ENCODE measurements at places on chromosomes 12 and 14. TPM values are rescaled to one million over a fixed set of nuclear protein-coding genes. Genes with fewer than 3 reads are reported as not detected.
A peak's percentile ranks its signal among the peaks of the same experiment; 100 is the strongest.

DNA sequence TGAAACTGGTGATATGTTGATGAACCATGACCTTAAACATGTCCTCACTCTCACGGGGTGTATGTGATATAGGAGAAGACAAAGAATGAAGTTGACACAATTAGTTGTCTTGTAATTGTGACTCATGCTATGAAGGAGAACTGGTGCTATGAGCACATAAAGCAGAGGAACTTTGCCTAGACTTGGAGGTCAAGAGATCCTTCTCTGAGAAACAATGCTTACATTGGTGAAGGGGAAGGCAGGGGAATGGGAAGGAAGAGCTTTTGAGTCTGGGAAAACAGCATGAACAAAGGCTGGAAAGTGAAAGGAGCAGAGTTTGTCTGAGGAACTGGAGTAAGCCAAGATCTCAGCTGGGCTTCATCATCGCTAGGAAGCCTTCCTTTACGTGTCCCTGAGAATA, 83.2 kb downstream of the MYRFL start:
- peak; percentile 28 for DNase-seq

- DNase-seq = no peak
Measured at GRCh38 chr12:49276304-49277290, 11.7 kb downstream of the TUBA1C start.

DNA sequence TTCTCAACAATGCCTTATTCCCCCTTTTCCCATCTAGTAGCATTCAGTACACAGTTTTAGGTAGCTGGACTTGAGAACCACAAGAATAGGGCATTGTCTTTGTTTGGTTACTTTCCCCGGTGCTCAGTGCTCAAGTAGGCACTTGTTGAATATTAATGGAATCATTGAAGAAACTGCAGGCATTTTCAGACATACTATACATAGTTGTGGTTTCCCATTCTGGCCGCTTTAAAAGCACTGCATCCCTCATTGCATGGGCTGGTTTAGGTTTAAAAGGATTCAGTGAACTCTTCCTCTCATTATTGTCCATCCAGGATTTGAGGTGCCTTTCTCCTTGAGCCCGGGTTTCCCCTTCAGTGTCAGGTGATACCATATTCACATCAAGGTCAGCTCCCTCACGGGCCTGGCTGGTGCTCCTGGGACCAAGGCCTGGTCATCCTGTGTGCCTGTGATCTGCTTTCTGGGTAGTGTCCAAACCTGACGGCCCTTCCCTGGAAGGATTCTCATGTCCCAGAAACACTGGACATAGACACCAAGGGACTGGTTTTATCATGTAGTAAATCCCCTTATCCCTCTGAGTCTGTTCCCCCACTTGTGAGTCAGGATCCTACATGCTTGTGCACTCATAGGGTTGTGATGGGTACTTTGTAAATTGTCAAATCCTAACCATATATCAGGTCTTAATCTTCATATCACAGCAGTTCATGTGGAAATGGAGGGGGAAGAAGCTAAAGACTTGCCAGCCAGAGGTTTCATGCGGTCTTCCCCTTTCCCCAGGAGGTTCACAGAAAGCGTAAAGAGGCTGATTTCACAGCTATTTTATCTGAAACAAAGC, 7.4 kb downstream of the TCP11L2 start:
- peak; percentile 75 for DNase-seq

DNA sequence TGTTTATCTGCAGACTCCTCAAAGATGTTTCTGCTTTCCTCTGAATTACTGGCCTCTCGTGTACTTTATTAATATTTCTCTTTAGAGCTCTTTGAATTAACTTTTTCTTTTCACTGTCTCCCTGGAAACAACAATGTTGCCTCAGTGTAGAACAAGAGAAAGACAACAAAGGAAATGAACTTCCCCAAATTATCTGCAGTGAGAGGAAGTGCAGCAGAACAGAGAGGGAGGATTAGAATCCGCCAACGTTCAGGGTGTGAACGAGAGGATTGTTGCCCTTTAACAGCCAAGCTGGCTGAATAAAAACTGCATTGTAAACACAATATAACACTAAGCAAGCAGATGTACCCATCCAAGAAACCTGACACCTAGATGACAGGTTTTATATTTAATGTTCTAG, 375.9 kb downstream of the GALC start:
- no peak for DNase-seq

DNA sequence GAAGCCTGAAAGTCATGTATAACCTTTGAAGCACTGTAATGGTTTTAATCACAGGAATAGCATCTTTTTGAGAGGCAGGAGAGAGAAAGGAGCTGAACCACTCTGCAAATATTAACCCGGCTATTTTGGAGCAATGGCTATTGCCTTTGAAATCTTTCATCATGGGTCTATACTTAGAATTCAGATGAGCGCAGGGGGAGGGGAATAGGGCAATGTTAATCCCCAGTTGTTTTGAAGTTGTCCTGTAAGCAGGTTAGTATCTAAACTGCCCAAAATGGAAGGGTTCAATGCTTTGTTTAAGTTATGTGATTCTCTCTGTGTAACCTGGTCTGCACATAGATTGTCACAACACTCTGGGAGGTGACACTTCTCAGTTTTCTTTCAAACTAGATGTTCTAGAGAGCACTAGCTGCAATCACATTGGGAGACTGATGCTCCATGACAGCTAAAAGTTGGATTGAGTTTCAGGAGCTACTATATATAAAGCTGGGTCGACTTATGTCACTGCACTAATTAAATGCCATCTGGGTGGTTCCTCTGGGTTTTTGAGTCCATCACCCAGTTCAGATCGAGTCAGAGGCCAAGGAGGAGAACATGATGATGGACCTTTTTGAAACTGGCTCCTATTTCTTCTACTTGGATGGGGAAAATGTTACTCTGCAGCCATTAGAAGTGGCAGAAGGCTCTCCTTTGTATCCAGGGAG, at the start of gene MYF6:
TSS of gene MYF6 (plus strand) at position 509 of the 704 bp plus-strand sequence. CDS start at position 595, 86 bp downstream.
- no peak for DNase-seq

DNA sequence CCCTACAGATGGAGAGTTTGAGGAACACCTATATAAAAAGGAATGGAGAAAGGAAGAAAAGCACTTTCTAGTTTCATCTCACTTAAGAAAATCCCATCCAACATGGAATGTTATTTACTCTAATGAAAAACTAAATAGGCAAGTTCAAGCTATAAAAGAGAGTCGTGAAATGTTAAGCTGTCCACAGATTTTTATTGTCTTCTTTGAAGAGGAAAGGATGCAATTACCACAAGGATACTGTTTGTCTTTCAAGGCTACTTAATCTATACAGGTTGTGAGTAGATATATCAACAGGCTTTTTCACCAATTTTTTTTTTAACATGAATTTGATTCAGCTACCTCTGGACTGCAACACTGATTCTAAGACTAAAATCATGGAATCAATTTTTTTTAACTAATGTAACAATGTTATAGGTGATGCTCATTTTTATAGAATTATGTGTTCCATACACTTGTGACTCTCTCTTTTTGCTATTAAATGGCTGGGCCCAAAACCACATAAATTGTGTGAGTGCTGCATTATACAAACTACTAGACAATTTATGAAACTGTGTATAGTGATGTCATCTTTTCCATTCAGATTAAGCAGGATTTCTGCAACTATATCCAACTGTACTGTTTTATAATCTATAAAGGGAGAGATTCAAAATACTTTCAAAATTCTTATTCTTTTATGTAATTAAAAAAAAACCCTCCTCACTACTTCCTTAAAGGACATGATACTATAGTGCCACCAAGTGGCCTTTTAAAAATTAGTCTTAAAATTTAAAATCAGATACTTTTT, 26.8 kb upstream of the BMAL2 start:
- peak; percentile 68 for DNase-seq

The PLXNC1 gene
- polyA plus RNA-seq = 0.70 TPM

The CEP170B gene
- polyA plus RNA-seq = 2.7 TPM

The USP44 gene
- 0.54 TPM for polyA plus RNA-seq

GRCh38 chr12:98998697-98999299, 353.7 kb downstream of the APAF1 start:
- peak; percentile 68 for DNase-seq

The HELB gene
- polyA plus RNA-seq = 0.50 TPM

DNA sequence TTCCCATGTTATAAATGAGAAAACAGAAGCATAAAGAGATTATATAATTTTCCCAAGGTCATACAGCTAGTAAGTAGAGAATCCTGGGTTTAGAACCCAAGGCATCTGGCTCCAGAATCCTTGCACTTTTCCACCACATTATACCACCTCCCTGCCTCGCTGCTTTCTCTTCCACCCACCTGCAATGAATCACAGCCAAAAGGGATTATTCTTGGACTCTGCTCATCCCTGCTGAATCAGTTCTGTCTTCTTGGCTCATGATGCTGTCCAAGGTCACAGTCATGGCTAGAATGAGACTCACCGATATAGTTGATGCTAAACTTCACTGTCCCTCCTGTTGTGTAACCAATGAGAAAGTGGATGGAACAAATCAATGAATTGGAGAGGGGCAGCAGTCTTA, 356.6 kb downstream of the FUT8 start:
- peak; percentile 61 for DNase-seq

DNA sequence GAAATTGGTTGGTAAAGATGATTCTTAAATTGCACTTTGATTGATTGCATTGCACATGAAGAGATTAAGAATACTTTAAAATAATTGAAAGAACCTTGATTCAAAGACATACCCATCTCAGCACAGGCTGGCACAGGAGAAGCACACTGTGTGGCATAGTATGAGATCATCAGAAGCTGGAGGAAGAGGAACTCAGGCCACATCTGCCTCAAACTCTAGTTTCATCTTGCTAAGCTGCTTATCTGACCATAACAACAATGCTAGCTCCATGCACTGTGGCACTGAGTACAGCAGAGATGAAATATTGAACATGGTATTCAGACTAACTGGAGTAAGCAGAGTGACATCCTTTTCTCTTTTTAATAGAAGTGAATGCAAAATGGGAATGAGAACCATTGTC, 99.1 kb downstream of the TBC1D30 start:
- no peak for DNase-seq

DNA sequence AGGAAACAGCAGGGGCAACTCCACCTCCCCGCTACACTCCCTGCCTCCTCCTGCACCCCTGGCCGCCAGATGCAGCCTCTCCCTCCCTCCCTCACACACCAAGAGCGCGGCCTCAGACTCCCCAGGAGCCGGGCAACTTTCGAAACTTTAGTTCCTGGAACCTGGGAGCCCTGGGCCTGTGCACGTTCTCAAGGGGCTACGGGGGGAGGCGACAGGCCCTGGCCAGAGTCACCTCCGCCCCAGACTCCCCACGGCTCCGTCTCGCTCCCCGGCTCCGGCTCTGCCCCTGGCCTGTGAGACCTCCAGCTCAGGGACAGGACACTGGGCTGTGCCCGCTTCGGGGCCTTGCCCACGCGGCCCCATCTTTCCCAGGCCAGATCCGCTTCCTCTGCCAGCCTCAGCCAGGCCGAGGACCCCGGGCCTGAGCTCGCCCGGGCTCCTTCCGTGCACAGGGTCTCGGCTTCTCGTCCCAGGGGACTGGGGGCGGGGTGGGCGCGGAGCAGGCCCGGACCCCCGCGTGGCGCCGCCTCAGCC, 5.5 kb downstream of the AMN start:
- peak; percentile 26 for DNase-seq

DNA sequence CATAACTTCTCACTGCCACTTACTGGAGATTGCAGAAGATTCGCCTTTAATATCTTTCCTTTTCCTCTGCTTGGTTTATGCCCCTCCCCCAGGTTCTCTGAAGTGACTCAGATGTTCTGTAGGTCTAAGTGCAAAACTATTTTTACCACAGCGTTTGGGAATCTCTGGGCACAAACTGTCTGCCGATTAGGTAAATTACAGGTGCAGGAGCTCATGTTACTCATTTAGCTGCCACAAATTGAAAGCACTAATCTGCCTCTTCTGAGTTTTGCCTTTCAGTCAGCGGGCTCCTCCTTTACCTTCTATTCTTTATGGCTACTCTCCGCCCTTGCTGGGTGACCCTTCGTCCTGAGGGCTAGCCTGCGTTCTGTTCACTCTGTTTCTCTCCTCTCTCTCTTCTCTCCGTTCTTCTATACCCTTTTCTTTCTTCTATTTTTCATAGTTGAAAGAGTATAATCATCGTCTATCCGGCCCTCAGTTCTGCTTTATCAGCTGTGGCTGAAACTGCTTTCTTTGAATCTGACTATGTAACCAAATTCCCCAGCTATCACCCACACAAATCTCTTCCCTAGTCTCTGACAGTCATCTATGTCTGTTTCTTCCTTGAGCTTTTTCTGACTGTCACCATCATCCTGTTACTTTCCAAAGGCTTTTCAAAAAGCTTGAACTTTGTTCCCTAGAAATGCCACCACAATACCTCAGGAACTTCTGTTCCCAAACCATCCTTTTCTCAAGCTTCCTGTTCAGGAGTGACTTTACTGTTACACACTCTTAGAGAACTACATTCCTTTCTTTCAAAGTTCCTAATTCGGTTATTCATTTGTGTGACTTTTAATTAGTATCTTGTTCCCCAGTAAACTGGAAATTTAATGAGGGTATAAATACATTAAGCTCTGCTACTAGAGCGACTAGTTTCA, 4.3 kb upstream of the MYF6 start:
- DNase-seq = peak; percentile 82

The ITGB7 gene
- polyA plus RNA-seq = 1.2 TPM

- DNase-seq = peak; percentile 92
Measured at GRCh38 chr12:13390381-13390861, 193.9 kb downstream of the EMP1 start.

The BCL11B gene
- not detected for polyA plus RNA-seq

The SSTR1 gene
- 26.7 TPM for polyA plus RNA-seq

The IL22 gene
- not detected for polyA plus RNA-seq

DNA sequence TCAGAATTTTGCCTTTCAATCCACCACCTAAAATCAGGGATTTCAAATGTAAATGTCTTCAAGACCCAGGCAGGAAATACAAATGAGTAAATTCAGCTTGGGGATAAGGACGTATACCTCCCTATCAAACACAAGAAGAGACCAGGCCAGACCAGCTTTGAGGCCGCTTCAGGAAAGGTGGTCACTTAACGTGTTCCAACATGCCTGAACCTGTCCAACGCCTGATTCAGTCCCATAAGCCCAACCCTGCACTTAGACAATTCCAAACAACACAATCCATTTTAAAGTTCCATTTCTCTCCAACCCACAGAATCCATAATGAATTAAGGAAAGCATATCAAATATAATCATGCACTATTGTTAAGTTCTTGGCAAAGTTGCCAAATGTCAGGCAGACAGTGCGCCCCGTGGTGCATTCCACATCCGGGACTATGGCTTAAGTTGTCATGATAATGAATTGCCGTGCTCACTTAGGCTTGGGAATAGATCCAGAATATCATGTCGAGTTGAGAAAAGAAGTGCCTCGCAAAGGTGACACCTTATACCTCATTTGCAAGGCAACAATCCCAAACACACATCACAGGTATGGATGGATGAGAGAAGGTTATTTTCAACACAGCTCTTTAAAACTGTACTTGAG, 35.5 kb downstream of the CCDC60 start:
- DNase-seq = no peak

The PIP4K2C gene
- 22.5 TPM for polyA plus RNA-seq

The TMEM30B gene
- 0.29 TPM for polyA plus RNA-seq

GRCh38 chr12:20374795-20375194, 6.5 kb downstream of the PDE3A start:
- DNase-seq = no peak

The ACOT4 gene
- 1.3 TPM for polyA plus RNA-seq

DNA sequence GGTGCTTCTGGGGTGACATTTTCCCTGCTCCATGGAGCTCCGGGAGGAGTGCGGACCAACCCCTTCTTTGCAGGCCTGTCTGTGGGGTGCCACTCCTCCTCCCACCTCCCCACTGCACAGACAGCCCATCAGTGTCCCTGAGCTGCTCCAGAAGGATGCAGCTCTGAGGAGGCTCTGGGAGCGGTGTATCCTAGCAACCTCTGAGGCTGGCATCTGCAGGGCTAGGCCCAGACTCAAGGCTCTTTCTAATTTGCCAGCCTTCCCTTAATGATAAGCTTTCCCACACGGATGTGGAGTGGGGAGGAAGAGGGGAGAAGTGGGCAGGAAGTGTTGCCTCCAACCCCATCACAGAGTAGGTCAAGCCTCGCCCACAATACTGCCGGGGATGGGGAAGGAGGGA, 59.7 kb downstream of the CALM1 start:
- DNase-seq = no peak

Measured in GM23248 (cell line).